Stimulated activated CD8-positive, alpha-beta memory T cell treated with anti-CD3 and anti-CD28 coated beads, Interleukin-7, amount 100 ng/mL, for 24 hours (primary cell): ENCODE measurements at places on chromosomes 4 and X.

- no peak for DNase-seq
Observed at GRCh38 chrX:149510386-149510785, 5.3 kb upstream of the IDS start.

DNA sequence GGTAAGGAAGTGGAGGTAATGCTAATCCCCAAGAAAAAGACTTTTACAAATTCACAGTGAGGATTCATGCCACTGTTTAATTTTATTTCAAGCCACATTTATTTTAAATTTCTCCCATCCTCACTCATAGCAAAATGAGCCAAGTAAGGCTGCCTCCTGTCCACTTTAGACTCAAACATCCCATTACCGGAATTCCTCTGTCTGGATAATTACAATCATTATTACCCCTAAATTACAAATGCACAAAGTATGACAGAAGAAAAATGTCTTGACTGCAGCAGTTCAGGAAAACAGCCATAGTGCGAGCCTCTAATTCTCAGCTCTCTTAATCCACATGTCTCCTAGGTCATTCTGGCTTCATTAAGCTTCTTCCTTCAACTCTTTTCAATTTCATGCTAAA lies 57.0 kb downstream of the MAPK10 start:
- DNase-seq, result no peak

- no peak for DNase-seq
Observed at GRCh38 chr4:156571146-156571545, 400.5 kb downstream of the PDGFC start.

GRCh38 chr4:808860-809570 lies 16.9 kb downstream of the CPLX1 start:
- no peak for DNase-seq

DNA sequence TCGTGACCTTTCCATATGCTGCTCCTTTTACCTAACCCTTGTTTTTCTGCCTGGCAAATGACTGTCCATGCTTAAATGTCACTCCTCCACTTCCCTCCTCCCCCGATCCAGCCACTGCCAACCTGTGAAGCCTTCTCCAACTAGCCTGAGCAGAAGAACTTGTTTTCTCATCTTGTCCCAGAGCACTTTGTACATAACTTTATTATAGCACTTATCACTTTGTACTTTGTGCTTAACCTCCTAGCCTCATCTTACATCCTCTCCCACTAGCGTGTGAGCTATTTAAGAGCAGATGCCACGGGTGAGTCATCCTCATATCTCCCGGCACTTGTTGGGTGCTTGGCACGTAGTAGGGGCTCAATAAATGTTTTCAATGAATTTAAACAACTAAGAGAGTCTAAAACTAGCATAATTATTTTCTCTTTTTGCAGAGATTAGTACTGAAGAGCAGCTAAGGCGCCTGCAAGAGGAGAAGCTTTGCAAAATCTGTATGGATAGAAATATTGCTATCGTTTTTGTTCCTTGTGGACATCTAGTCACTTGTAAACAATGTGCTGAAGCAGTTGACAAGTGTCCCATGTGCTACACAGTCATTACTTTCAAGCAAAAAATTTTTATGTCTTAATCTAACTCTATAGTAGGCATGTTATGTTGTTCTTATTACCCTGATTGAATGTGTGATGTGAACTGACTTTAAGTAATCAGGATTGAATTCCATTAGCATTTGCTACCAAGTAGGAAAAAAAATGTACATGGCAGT lies 46.9 kb downstream of the XIAP start:
- DNase-seq, result no peak

DNA sequence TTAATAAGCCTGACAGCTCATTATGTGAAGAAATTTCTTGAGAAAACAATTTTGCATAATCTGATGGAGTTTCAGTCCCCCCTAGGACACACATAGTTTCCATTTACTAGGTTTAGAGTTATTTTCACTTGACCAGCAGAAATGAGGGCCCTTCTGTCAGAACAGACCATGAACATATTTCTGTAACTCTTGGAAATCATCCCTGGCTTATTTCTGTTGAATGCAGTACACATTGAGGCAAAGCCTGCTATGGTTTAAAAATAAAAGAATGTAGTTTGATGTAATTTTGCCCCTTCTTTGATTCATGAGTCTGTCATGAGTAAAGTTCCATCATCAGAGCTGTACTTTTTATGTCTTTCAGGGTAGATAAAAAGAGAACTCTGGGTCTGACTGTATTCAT lies 104.6 kb upstream of the ETNPPL start:
- no peak for DNase-seq

DNA sequence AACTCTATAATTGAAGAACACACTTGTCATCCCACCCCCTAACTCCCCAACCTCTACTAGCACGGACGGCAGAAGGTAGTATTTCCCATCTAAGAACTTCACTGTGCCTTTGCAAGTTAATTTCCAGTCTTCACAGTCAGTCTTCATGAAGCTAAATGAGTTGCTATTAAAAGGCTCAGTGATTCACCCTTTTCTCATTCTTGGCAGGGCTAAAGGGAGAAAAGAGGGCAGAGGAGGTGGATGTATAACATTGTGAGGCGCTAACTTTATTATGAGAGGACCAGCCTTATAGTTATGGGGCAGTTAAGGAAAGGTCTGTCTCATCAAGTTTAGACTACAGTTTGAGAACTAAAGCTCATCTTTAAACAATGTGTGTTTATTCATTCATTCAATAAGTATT lies 161.0 kb upstream of the S100G start:
- DNase-seq, result no peak

DNA sequence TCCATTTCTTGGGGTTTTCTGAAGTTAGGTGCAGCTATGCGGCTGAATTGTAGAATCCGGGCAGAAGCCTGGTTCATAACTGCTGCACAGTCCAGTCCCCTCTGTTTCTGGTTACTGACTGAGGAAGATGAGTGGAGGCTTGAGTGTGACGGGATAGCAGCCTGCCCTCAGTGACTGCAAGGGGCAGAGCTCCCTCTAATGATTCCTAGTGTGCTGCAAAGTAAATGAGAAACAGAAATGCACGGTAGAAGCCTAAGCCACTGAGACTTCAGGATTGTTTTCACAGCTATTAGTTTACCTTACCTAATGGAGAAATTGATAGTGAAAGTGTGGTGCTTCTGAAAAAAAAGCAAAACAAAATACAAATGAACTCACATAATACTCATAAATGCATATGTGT lies 189.2 kb downstream of the GPM6A start:
- DNase-seq, result no peak

GRCh38 chr4:159444678-159445077 lies 341.8 kb downstream of the RAPGEF2 start:
- no peak for DNase-seq

GRCh38 chr4:63708661-63709060 lies 700.6 kb downstream of the TECRL start:
- no peak for DNase-seq

DNA sequence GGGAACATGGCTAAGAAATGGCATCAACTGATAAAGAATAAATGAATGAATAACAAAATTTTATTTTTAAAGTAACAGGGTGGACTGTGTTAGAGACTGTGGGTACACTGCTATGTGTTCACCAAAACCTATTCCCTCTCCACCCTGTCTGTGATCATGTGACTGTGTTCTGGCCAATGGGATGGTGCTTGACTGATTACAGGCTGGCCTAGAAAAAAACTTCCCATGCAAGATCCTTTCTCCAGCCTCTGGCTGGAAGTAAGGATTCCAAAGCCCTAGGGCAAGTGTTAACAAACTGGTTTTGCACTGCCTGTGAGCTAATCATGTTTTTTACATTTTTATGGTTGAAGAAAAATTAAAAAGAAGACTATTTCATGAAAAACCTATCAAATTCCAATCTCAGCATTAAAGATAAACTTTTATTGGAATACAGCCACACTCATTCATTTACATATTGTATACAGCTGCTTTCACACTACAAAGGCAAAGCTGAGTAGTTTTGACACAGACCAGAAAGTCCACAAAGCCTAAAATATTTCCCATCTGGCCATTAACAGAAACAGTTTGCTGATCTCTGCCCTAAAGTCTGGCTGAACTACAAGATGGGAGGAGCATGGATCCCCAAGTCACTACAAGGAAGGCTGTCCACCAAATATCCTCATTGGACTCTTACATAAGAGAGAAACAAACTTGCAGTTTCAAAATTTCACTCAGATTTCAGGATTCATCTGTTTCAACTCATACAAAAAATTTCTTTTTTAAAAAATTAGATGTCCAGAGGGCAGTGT lies 133.2 kb downstream of the ARHGAP6 start:
- no peak for DNase-seq

GRCh38 chr4:83644677-83645659 lies 109.1 kb downstream of the GPAT3 start:
- no peak for DNase-seq

GRCh38 chrX:109760922-109761250 lies 27.8 kb upstream of the ACSL4 start:
- DNase-seq, result no peak
